HL-60 (cell line): ENCODE measurements at places on chromosomes 1 and 21.

DNA sequence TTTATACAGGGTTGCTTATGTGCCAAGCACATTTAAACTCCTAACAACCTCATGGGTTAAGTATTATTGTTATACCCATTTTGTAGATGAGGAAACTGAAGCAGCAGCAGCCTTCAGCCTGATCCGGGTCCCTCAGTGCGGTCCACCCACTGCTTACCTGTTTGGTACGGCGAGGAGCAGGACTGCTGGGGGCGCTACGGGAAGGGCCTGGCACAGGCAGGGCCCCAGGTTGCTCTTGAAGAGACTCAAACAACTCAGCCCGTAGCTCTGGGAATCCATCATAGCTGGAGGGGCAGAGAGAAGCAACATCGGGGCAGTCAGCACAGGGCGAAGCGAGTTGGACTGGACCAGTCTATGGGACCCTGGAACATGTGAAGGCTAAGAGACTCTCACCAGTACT lies 9.2 kb downstream of the DENND4B start:
- DNase-seq = no peak

GRCh38 chr1:216144661-216145450 lies 278.4 kb downstream of the USH2A start:
- DNase-seq = no peak

- DNase-seq = no peak
Observed at GRCh38 chr1:55775007-55775406, 559.8 kb upstream of the USP24 start.

DNA sequence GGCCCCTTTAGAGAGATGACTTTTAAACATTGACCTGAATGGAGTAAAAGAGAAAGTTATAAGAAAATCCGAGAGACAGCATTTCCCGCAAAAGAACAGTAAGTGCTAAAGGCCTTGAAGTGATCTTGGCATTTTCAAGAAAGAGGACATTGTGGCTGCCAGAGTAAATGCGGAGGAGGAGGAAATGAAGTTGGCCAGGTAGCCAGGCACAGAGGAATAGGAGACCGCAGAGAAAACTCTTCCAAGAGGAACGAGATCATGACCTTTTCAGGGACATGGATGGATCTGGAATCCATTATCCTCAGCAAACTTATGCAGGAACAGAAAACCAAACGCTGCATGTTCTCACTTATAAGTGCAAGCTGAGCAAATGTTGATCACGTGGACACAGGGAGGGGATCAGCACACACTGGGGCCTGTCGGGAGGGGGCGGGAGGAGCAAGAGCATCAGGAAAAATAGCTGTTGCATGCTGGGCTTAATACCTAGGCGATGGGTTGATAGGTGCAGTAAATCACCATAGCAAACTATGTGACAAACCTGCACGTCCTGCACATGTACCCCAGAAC lies 49.7 kb downstream of the EEIG2 start:
- DNase-seq = no peak

DNA sequence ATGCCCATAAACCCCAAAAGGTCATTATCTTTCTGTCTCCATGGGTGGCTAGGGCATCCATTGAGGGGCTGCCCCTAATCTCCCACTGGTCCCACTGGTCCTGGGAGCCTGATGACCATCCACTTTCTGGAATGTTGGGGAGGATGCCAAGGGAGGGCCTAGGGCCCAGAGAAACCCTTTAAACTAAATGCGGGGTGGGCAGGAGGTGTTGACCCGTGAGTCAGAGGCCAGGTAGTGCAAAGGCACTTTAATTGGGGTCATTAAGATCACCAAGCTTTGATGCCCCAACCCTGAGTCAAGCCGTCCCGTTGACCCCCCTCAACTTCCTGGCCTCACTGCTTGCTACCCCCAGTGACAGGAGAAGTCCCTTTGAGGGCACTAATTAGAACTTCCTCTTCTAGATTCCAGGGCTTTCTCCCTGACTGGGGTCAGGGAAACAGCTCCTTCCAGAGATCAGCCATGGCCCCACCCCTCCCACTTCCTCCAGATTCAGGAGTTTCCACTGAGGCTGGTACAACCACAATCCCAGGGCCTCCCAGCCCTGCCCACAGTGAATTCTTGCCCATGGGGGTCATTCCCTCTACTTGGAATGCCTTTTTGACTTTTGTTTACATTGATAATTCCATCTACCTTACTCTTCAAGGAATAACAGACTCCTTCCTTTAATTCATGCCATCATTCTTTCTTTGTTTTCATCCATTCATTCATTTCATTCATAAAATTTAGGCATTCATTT lies 15.5 kb upstream of the SERINC2 start:
- DNase-seq = no peak

- DNase-seq = no peak
Observed at GRCh38 chr1:64494659-64495058, 24.7 kb downstream of the CACHD1 start.
